ENCODE measurements at places on chromosomes 16 and 17. TPM values are rescaled to one million over a fixed set of nuclear protein-coding genes. Genes with fewer than 3 reads are reported as not detected.
A peak's percentile ranks its signal among the peaks of the same experiment; 100 is the strongest.

KRTAP4-11 gene
- total RNA-seq: not detected

DNA sequence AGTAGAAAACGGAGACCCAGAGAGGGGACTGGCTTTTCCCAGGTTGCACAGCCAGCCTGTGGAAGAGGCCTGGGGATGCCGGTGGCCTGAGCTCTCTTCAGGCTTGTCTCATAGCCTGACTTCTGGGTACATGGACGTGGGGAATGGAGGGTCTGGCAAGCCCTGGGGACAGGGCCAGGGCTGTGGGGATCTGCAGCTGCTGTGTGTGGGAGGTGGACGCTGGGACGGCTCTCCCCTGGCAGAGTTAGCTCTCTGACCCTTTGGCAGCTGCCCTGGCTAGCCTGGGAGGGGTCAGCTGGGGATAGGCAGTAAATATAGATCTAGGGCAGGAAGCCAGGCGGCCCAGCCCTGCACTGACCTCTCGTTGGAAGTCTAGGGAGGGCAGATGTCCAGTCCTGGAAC is 20.5 kb downstream of the SLC4A1 start:
- H3K4me3 ChIP-seq: no peak overlapping the region
- DNase-seq: no peak
- no peaks in the 10 kb centered on the region for H3K36me3 ChIP-seq

GRCh38 chr17:27473190-27473747 is 17.0 kb downstream of the KSR1 start:
- no peak overlapping the region for H3K4me3 ChIP-seq
- H3K4me1 ChIP-seq: peaks cover 59% of the 10 kb centered on the region
- no peaks in the 10 kb centered on the region for H3K36me3 ChIP-seq
- H3K27ac ChIP-seq: peak overlapping the region; percentile 70
- no peaks in the 10 kb centered on the region for H3K27me3 ChIP-seq

DNA sequence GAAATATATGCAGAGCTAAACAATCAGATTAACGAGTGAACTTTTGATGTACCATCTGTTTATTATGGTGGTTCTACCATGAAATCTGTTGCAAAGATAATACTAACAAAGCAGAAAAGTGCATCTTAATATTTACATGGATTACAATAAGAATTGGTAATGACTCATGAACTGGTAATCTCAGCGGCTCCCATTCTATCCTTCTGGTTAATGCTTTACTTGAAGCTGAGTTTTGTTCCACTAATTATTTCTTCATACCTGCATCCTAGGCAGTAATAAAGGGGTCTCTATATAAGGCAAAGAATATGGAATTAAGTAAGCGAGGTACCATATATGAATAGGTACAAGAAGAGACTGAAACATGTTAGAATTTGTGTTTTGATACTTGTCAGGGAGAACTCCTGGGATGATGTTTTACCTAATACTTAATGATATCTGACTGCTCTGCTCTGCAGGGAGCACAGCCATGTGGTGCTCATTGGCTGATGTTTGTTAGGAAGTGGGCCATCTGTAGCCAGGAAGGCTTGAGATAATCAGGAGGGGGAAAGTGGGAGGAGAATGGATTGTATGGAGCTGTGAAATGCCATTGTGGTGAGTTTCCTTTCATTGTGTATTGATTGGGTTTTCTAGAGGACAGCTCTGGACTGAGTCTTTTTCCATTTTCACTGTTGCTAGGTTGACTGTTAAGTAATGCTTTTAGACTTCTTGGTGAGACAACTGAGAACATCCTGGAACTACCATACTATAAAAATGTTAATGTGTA is 52.6 kb downstream of the MAP2K6 start:
- DNase-seq: no peak
- H3K4me3 ChIP-seq: no peak overlapping the region
- H3K27ac ChIP-seq: no peak overlapping the region
- H3K4me1 ChIP-seq: no peaks in the 10 kb centered on the region
- no peaks in the 10 kb centered on the region for H3K36me3 ChIP-seq

DNA sequence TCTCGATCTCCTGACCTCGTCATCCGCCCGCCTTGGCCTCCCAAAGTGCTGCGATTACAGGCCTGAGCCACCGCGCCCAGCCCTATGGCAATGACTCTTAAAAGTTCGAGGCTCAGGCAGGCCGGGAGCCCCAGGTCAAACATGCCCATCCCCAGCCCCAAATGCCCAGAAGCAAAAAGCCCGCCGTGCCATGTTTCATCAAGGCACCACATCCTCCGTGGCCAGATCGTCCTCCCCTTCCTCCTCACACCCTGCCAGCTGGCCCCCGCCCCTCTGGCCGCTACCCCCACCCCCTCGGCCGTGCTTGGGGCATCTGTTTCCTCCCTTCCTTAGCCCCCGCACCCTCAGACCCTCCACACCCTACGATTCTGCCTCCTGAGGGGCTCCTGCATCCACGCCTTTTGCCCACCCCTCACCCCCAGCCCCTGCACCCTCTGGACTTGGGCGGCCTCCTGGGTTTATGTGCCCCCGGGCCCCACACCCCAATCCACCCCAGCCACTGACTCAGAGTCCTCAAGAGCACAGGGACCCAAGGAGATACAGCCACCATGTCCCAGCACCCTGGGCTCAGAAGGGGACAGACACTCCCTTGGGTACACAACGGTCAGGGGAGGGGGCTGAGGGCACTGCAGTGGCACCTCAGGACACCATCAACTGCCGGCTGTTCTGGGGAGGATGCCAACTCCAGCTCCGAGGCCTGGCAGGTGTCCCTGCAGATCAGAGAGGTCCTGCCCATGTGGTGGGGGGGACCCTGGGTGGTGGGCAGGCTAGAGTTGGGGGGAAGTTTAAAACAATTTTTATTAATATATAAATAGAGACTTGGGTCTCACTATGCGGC is 7.1 kb downstream of the CTRB1 start:
- no peak overlapping the region for H3K27ac ChIP-seq
- H3K4me1 ChIP-seq: peaks cover 3% of the 10 kb centered on the region
- peaks cover 3% of the 10 kb centered on the region for H3K27me3 ChIP-seq
- DNase-seq: peak; percentile 47

DNA sequence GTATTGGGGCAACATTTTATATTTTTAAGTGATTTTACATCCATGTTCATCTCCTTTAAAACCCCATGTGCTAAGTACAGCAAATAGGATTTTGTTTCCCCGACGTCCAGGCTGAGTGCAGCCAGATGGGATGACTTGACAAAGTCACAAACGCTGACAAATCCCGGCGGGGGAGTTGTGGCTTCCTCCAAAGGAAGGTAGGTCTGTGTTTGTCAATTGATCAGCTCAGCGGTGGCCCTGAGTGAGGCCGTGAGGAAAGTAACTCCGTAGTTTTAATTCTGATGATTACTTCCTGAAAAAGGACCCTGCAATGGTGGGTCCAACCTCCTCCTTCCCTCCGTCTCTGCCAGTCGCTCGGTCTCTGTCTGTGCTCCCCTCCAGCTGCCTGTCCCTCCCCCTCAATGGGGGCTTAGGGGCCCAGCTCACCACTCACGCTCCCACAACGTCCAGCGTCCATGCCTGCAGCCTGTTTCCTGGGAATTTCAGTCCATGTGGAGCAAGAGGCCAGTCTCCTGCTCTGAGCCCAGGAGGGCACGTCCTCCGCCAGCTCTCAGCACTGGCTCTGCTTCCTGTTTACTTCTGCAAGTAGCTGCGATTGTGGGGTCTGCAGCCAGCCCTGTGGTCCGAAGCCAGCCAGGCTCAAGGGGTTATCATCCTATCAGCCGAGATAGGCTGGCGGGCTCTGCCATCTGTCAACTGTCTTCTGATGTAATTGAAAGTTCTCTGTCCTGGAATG is 209.4 kb upstream of the FOXF1 start:
- H3K27ac ChIP-seq: peak overlapping the region; percentile 66
- no peaks in the 10 kb centered on the region for H3K36me3 ChIP-seq
- H3K4me1 ChIP-seq: peaks cover 8% of the 10 kb centered on the region
- peaks cover 36% of the 10 kb centered on the region for H3K27me3 ChIP-seq
- H3K4me3 ChIP-seq: peak overlapping the region; percentile 33
- no peak for DNase-seq

GRCh38 chr17:43556292-43556691 is 10.2 kb upstream of the ETV4 start:
- no peak overlapping the region for H3K27ac ChIP-seq
- DNase-seq: peak; percentile 65
- no peaks in the 10 kb centered on the region for H3K36me3 ChIP-seq
- H3K27me3 ChIP-seq: no peaks in the 10 kb centered on the region
- H3K4me1 ChIP-seq: peaks cover 12% of the 10 kb centered on the region
- no peak overlapping the region for H3K4me3 ChIP-seq

DNA sequence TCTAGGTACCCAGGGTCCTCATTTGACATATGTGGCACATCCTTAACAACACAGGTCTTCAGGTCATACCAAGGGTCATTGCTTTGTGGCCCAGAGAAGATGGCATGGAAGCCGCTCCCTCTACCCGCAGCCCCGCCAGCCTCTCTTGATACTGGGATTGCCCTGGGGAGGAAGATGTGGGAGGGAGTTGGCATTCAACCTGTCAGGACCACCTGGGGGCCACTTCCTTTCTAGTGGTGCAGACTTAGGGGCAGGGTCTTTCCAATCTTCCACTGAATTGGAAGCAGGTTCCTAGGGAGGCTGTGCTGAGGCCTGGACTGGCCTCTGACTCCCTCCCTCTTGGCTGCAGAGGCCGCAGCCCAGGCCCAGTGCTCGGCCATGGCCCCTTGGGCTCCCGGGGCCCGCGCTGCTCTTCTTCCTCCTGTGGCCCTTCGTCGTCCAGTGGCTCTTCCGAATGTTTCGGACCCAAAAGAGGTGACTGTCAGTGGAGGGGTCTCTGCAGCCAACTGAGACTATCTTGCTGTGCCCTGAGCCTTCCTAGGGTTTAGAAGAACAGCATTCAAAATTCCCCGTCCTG is 5.1 kb upstream of the HEXIM1 start:
- no peak for DNase-seq
- peaks cover 3% of the 10 kb centered on the region for H3K36me3 ChIP-seq
- H3K27ac ChIP-seq: peak overlapping the region; percentile 85
- peak overlapping the region; percentile 58 for H3K4me3 ChIP-seq

- peaks cover 15% of the 10 kb centered on the region for H3K36me3 ChIP-seq
- peaks cover 55% of the 10 kb centered on the region for H3K4me1 ChIP-seq
- peak overlapping the region; percentile 50 for H3K4me3 ChIP-seq
- peak; percentile 78 for DNase-seq
Measured at GRCh38 chr17:38454532-38454931, 26.3 kb downstream of the ARHGAP23 start.

DNA sequence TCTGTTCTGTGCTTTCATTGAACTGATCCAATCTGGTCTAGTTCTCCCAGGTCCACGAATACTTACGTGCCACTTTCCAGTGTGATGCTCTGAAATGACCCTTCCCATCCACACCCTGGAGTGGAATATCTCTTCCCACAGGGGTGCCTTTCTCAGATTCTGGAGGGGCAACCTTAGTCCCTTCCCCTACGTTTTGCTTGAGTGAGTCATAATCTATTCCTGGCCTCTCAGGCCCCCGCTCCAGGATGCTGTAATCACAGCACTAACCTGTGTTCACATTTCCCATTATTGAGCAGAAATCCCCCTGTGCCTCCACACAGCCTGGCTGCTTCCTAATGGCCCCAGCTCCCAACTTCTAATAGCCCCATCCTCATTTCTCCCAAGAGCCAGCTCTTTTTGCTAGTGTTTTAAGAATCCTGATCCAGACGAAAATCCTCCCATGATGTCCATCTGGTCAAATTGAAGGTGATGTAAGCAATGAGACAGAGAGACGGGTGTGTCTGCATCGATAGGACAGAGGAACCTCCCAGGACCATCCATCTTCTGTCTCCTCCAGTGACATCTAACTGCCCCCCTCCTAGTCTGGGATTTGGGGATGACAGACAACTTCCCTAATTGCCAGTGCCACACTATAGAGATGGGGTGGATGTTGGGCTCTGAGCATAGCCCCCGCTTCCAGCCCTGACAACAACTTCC is 164.0 kb upstream of the MAF start:
- DNase-seq: no peak
- H3K27me3 ChIP-seq: no peaks in the 10 kb centered on the region
- no peak overlapping the region for H3K27ac ChIP-seq
- H3K4me1 ChIP-seq: peaks cover 20% of the 10 kb centered on the region
- no peaks in the 10 kb centered on the region for H3K36me3 ChIP-seq

DNA sequence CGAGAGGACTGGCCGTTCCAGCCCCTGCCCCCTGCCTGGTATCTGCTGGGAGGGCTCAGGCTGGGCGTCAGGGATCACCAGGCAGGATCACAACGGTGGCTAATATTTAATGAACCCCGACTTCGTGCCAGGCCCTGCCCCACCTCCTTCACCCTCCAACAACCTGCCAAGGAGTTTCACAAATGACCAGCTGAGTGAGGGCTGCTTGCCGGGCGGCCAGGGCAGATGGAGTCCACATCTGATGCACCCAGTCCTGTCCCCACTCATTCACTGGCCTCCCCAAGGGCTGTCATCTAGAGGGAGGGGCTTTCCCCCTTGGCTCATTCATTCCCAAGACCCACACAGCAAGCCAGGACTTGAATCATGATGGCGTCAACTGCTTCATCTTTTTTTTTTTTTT is 17.5 kb downstream of the UBALD1 start:
- H3K4me1 ChIP-seq: peaks cover 6% of the 10 kb centered on the region
- H3K27me3 ChIP-seq: peaks cover 3% of the 10 kb centered on the region
- no peak overlapping the region for H3K27ac ChIP-seq
- no peak for DNase-seq
- no peaks in the 10 kb centered on the region for H3K36me3 ChIP-seq

DNA sequence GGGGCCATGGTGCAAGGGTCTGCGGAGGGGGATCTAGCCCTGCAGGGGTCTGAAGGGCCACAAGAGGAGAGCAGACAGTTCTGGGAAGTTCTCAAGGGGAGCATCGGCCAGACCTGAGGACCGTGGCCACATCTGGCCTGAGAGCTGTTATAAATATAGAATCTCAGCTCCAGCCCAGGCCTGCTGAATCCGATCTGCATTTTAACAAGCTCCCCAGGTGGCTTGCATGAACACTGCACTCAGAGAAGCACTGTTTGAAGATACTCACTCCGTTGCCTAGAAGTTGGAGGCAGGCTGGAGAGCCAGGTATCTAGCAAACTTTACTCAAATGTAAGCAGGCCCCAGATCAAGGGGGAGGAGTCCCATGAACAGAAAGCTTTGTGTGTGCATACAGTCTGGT is 61.3 kb downstream of the NKD1 start:
- peaks cover 9% of the 10 kb centered on the region for H3K4me1 ChIP-seq
- H3K4me3 ChIP-seq: no peak overlapping the region
- H3K27me3 ChIP-seq: no peaks in the 10 kb centered on the region
- no peak for DNase-seq

GRCh38 chr17:50051082-50051576 is 4.8 kb upstream of the ITGA3 start:
- H3K4me1 ChIP-seq: peaks cover 63% of the 10 kb centered on the region
- H3K27ac ChIP-seq: peak overlapping the region; percentile 96
- H3K4me3 ChIP-seq: no peak overlapping the region
